ENCODE measurements at places on chromosomes 16 and 17.

DNA sequence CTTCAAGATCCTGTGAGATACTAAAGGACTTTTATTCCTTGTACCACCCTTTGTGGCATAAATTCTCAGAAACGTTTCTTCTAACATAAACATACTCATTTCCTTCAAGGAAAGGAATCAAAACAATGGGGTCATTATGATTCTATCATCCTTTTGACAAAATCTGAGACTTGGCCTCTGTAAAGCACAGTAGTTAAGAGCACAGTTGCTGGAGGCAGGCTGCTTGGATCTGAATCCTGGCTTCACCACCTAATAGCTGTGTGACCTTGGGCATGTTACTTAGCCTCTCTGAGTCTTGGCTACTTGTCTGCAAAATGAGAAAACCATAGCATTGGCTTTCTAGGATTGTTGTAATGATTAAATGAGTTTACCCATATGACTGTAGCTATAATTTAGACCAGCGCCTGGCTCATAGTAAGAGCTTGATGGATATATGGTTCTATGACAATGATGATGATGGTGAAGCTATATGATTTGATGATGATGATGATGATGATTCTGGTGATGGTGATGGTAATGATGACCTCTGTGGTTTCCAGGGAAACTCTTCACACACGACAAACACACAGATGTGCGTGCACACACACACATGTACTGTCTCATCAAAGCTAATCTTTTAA, 6.1 kb upstream of the KRT31 start:
- no peaks in the 10 kb centered on the region for H3K36me3 ChIP-seq
- H3K4me1 ChIP-seq, result peaks cover 25% of the 10 kb centered on the region
- DNase-seq, result no peak
- H3K27me3 ChIP-seq, result no peaks in the 10 kb centered on the region

GRCh38 chr17:36468903-36469635, 17.4 kb upstream of the ZNHIT3 start:
- peaks cover 8% of the 10 kb centered on the region for H3K27me3 ChIP-seq
- H3K36me3 ChIP-seq, result no peaks in the 10 kb centered on the region

DNA sequence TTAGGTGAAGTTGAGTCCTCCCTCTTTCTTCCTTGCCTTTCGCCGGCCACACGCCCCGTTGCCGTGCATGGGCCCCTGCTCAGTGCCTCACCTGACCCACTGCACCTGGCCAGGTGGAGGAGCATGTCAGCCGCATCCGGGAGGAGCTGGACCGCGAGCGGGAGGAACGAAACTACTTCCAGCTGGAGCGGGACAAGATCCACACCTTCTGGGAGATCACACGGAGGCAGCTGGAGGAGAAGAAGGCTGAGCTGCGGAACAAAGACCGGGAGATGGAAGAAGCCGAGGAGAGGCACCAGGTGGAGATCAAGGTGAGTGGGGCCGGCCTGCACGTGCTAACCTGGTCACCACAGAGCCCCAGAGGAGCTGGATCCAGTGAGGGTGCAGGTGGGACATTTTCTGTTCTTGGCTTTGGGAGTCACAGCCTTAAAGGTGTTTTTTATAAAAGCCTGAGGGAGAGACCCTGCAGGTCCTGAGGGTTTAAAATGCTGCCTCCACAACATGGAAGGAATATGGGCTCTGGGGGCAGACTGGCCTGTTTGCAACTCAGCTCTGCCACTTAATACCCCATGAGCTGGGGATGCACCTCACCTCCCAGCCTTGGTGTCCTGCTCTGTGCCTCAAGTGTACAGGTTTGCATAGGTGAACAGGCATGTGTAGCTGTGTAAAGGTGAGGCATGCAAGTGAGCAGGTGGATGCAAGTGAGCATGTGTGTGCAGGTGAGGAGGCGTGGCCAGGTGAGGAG, 12.1 kb upstream of the DBNDD1 start:
- no peak overlapping the region for H3K27ac ChIP-seq
- DNase-seq, result no peak
- H3K36me3 ChIP-seq, result peaks cover 7% of the 10 kb centered on the region

- no peak overlapping the region for H3K27ac ChIP-seq
- H3K36me3 ChIP-seq, result no peaks in the 10 kb centered on the region
- no peaks in the 10 kb centered on the region for H3K27me3 ChIP-seq
- no peak overlapping the region for H3K4me3 ChIP-seq
- DNase-seq, result no peak
These were observed 11.1 kb downstream of the TRPV3 start for GRCh38 chr17:3546521-3546920.

GRCh38 chr16:89341279-89341678, 123.8 kb downstream of the ZNF778 start:
- H3K4me3 ChIP-seq, result no peak overlapping the region
- H3K4me1 ChIP-seq, result peaks cover 11% of the 10 kb centered on the region
- DNase-seq, result no peak
- no peak overlapping the region for H3K27ac ChIP-seq

GRCh38 chr17:11309850-11310249, 68.8 kb downstream of the SHISA6 start:
- no peaks in the 10 kb centered on the region for H3K27me3 ChIP-seq
- H3K4me3 ChIP-seq, result no peak overlapping the region
- DNase-seq, result no peak

- H3K4me3 ChIP-seq, result no peak overlapping the region
- no peak for DNase-seq
- no peaks in the 10 kb centered on the region for H3K4me1 ChIP-seq
- H3K27ac ChIP-seq, result no peak overlapping the region
These were observed 11.5 kb downstream of the KCNG4 start for GRCh38 chr16:84228256-84228838.

- H3K36me3 ChIP-seq, result no peaks in the 10 kb centered on the region
- H3K4me1 ChIP-seq, result peaks cover 18% of the 10 kb centered on the region
- H3K27ac ChIP-seq, result no peak overlapping the region
- no peaks in the 10 kb centered on the region for H3K27me3 ChIP-seq
- no peak for DNase-seq
These were observed 4.7 kb downstream of the ZDHHC7 start for GRCh38 chr16:85006639-85007038.

DNA sequence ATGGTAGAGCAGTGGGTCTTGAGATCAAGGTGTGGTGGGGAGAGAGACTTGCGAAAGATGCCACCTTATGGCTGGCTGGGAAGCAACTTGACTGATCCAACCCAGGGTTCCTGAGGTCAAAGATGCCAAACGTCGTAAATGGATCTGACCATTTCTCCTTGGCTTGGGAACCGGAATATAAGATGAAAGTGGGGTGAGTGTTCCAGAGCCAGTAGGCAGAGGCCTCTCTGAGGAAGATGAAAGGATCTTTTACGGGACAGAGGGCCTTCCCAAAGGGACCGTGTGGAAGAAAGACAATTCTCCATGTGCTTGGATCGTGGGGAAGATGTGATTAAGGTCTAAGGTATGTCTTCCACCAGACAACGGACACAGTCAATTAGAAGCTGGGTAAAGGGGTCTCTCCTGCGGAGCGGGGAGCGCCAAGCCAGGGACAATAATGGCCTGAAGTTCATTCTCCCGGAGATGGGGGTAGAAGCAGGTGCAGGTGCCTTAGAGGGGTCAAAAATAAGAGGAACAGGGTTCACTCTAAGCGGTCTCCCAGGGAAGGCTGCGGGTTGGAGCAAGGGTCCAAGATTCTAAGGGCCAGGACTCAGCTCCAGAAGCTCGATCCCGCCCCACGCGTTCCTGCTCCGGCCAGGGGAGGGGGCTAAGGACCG, 800 bp downstream of the FXR2 start:
- H3K27me3 ChIP-seq, result no peaks in the 10 kb centered on the region
- DNase-seq, result no peak
- peaks cover 17% of the 10 kb centered on the region for H3K4me1 ChIP-seq
- H3K36me3 ChIP-seq, result peaks cover 4% of the 10 kb centered on the region
- peak overlapping the region; percentile 75 for H3K27ac ChIP-seq

- H3K27me3 ChIP-seq, result no peaks in the 10 kb centered on the region
- no peak for DNase-seq
- H3K4me3 ChIP-seq, result no peak overlapping the region
- H3K36me3 ChIP-seq, result no peaks in the 10 kb centered on the region
- H3K27ac ChIP-seq, result no peak overlapping the region
- H3K4me1 ChIP-seq, result no peaks in the 10 kb centered on the region
These were observed 50.6 kb upstream of the NKD1 start for GRCh38 chr16:50497592-50497991.

GRCh38 chr16:64580558-64580957, 541.3 kb downstream of the CDH11 start:
- no peaks in the 10 kb centered on the region for H3K27me3 ChIP-seq
- H3K36me3 ChIP-seq, result no peaks in the 10 kb centered on the region
- H3K4me1 ChIP-seq, result no peaks in the 10 kb centered on the region
- no peak overlapping the region for H3K4me3 ChIP-seq
- H3K27ac ChIP-seq, result no peak overlapping the region
- no peak for DNase-seq

- peaks cover 26% of the 10 kb centered on the region for H3K4me1 ChIP-seq
- peak; percentile 57 for DNase-seq
- H3K27ac ChIP-seq, result peak overlapping the region; percentile 22
- H3K27me3 ChIP-seq, result no peaks in the 10 kb centered on the region
- H3K4me3 ChIP-seq, result peak overlapping the region; percentile 68
- H3K36me3 ChIP-seq, result no peaks in the 10 kb centered on the region
These were observed 1.7 kb upstream of the PGAP6 start for GRCh38 chr16:383326-384051.

DNA sequence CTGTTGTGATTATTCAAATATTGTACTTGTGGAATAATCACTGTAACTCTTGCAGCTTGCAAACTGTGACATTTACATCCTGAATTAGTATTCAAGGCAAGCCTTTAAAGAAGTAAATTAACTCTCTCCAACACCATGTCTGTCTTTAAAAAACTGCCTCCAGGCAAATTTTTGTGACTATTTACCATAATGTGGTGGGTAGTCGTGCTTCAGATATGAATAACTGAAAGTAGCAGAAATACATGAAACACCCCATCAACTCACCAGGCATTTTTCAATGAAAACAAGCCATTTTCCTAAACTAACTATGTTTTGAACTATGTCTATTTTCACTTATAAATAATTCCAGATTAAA, 217.4 kb upstream of the PSMD7 start:
- H3K36me3 ChIP-seq, result no peaks in the 10 kb centered on the region
- H3K27me3 ChIP-seq, result no peaks in the 10 kb centered on the region
- no peak overlapping the region for H3K27ac ChIP-seq
- no peak for DNase-seq
- no peaks in the 10 kb centered on the region for H3K4me1 ChIP-seq
- no peak overlapping the region for H3K4me3 ChIP-seq

- peaks cover 51% of the 10 kb centered on the region for H3K36me3 ChIP-seq
- H3K4me3 ChIP-seq, result no peak overlapping the region
- H3K4me1 ChIP-seq, result no peaks in the 10 kb centered on the region
- no peak for DNase-seq
- no peak overlapping the region for H3K27ac ChIP-seq
These were observed 52.9 kb downstream of the SNX11 start for GRCh38 chr17:48160177-48161081.

DNA sequence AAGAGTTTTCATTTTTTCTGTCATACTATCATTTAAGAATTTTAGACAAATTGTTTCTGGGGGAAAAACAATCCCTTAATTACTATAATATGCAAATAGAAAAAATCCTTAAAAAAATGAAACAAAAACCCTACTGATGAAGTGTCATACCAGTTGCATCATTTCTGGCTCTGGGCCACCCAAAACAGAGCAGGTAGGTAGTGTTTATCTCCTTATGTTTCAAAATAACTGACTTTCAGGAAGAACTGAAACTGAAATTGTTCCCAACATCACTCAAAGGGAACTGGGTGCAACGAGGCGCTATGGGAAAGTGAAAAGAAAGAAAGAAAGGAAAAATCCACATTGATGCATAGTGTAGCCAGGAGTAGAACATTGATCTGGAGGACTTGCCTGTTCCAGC, 653.1 kb upstream of the SOX9 start:
- no peaks in the 10 kb centered on the region for H3K4me1 ChIP-seq
- no peak overlapping the region for H3K27ac ChIP-seq
- no peak for DNase-seq

- H3K36me3 ChIP-seq, result no peaks in the 10 kb centered on the region
- no peak overlapping the region for H3K27ac ChIP-seq
- no peaks in the 10 kb centered on the region for H3K27me3 ChIP-seq
These were observed 100.8 kb upstream of the XYLT1 start for GRCh38 chr16:17571499-17572093.

- no peaks in the 10 kb centered on the region for H3K27me3 ChIP-seq
- no peaks in the 10 kb centered on the region for H3K4me1 ChIP-seq
- H3K27ac ChIP-seq, result no peak overlapping the region
- DNase-seq, result no peak
These were observed 557.4 kb upstream of the PSMD7 start for GRCh38 chr16:73739049-73739769.

DNA sequence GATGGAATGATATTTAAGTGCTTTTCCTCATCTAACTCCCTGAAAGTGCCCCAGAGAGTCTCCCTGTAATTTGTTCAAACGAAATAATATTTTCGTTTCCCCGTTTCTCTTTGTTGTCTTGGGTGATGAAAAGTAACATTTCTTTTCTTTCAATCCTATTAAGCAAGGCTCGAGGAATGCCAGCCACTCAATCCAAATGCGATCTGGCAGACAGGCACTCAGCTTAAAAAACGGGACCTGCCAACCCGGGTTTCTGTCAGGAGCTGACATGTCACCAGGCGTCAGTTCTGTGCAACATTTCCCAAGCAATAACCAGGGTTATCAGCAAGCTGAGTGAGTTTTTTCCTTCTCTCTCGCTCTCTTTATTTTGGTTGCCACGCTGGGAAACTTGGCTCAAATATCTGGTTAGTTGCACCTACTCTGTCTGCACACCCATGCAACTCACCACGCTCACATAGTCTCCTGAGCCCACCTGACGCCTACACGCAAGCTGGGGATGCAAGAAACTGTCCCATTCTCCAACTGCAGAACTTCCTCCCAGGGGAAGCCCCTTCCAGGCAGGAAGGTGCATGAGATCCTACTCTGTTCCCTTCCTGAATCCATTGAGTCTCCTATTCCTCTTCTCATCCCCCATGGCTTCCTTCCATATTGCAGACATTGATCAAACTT, 208.2 kb downstream of the C16orf78 start:
- H3K4me3 ChIP-seq, result no peak overlapping the region
- DNase-seq, result no peak

DNA sequence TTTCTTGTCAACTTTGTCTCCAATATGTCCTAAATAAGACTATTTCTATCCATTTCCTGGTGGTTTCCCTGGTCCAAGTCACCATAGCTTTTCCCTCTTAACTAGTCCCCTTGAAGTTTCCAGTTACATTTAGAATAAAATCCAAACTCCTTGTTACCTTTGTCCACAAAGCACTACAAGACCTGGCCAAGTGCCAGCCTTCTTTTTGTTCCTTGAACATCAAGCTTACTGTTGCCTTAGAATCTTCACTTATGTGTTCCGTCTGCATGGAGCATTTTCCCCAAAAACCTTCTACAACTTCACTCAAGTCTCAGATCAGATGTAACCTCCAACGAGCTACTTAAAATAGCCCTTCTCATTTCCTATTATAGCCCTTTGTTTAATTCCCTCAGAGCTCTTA, 101.4 kb downstream of the ITFG1 start:
- H3K4me1 ChIP-seq, result no peaks in the 10 kb centered on the region
- no peaks in the 10 kb centered on the region for H3K27me3 ChIP-seq
- no peak overlapping the region for H3K4me3 ChIP-seq

DNA sequence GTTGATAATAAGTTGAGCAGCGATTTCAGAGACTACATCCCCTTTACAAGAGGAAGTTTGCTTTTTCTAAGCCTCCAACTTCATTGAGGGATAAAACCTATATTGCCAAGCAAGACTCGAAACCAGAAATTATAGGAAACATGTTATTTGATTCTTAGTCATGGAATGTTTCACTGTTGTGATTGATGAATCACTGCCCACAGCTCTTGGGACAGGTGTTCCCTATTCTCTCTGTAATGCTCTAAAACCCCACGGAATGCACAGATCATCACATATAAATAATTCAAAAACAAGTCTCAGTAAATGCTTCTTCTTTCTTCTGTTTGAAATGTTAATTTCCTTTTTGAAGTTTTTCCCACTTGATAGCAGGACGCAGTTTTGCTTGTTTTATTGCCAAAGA, 809.5 kb upstream of the GOT2 start:
- H3K36me3 ChIP-seq, result no peaks in the 10 kb centered on the region
- no peaks in the 10 kb centered on the region for H3K27me3 ChIP-seq
- H3K4me3 ChIP-seq, result no peak overlapping the region
- no peak overlapping the region for H3K27ac ChIP-seq
